ENCODE measurements at places on chromosomes 2 and 18.

- DNase-seq: no peak
Observed at GRCh38 chr2:237254911-237255578, 158.9 kb downstream of the COL6A3 start.

- no peak for DNase-seq
Observed at GRCh38 chr18:22332590-22332989, 85.1 kb downstream of the CTAGE1 start.

- DNase-seq: no peak
Observed at GRCh38 chr2:75480971-75481836, 79.5 kb downstream of the EVA1A start.

GRCh38 chr18:44672506-44672905 lies 8.2 kb upstream of the SETBP1 start:
- no peak for DNase-seq

GRCh38 chr2:171836146-171836910 lies 57.7 kb downstream of the SLC25A12 start:
- DNase-seq: no peak

DNA sequence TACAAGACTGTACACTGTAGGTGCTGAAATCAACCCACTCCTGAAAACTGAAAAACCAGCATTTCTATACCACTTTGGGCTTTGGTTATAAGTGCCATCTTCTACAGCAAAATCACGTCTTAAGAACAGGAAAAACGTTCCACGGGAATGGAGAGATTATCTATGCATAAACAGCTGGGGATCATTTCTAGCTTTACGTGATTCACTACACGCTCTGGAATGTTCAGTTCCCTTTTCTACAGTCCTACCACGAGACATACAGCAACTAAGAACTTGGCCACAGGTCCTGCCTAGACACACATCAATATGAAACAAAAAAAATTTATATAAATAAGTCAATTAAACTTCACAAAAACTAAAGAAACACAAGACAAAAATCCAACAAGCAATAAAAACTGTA lies 3.6 kb downstream of the CXCR4 start:
- DNase-seq: no peak

DNA sequence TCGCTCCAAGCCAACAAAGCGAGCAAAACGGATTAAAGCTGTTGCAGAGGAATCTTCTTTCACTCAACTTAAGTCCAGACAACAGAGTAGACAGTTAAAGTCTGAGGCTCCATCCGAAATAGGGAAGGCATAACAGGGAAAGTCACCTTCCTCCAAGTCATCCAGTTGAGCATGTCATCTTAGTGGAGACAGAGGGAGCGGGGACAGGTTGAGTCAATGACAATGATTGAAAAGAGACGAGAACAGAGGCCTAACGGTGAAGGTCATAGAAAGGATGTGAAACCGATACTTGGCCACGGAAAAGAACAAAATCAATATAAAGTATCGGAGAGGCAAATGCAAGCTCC lies 455 bp downstream of the C18orf32 start:
- no peak for DNase-seq

GRCh38 chr2:101991721-101992145 lies at the start of gene IL1R2:
Gene IL1R2 (plus strand): TSS chr2:101991960. CDS start chr2:102008576, 16,616 bp downstream.
- DNase-seq: no peak

DNA sequence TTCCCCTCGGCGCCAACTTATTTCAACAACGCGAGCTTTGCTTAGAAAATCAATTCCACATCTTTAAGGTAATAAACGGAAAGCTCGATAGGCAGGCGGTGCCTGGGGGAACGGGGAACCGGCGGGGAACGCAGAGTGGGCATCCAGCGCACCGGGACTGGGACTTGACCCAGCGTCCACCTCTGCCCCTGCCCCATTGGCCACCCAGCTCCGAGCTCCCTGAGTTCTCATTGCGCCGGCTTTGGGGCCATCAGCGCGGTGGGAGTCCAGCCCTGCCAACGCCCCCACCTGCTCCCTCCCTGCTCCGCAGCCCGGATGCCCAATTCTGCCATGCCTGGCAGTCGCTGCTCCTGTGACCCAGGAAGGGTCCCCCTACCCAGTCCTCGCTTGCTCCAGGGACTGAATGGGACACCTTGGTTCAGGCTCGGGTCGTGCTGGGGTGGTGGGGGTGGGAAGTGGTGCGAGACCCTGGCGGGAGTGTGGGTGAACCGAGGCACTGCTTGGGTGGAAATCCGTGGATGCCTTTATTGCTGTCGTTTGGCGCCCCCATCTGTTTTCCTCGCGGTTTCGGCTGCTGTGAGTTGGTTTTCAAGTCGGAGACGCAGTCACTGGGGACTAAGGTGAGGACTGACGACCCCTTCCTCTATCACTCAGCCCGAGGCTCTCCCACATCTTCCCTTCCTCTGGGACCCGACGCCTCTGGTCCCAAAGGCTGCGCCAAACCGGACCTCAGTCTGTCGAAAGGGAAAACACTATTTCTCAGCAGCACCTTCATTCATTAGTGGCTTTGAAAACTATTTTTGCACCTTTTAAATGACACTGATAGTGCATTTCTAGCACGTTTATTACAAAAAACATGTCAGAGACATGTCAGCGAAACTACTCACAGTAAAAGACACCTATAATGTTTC lies 2.4 kb upstream of the EVX2 start:
- no peak for DNase-seq

GRCh38 chr18:27461957-27462356 lies 276.8 kb upstream of the CHST9 start:
- DNase-seq: no peak

- DNase-seq: no peak
Observed at GRCh38 chr2:232386740-232387450, 8.3 kb downstream of the ALPP start.

DNA sequence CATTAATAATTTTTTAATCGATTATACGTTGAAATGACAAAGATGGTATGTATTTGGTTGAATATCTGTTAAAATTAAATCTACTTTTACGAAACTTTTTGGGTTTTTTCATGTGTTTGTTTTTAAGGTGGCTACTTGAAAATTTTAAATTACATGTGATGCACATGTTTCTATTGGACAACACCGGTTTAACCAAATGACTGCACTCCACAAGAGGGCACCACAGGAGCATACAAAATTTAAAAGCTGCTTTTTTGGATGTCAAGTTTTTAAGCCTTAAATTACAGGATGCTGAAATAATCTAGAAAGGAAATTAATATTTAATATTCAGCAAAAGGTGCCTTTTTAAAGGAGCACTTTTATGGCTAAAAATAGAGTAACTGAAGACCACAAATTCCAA lies 98.7 kb downstream of the ACVR1 start:
- DNase-seq: peak; percentile 34

DNA sequence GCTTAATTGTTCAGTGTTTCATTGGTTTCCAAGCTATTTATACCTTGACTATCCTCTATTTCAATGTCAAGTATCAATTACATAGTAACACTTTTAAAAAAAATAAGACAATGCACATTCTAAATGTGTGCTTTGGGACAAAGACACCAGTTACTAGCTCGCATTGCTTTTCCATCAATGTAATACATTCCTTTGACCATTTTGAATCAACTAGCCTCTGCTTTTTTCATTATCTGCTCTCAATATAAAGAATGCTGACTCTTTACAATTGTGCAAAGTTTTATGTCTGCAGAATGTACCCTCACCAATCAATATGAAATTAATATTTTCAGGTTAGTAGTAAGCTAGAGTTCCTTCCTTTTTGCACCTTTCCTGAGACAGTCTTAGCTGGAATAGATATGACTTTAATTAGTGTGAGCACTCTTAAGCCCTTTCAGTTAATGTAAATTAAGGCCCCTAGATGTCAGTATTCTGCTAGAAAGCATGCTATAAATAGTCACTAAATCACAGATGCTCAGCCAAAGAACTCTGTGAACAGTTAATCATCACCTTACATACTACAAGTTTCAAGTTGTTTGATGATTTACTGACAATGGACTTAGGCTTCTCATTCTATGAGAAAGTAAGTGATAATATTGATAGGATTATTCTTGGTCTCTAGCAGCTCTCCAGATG lies 413.6 kb downstream of the PTH2R start:
- no peak for DNase-seq

GRCh38 chr2:10777111-10777841 lies 35.3 kb downstream of the PDIA6 start:
- no peak for DNase-seq

DNA sequence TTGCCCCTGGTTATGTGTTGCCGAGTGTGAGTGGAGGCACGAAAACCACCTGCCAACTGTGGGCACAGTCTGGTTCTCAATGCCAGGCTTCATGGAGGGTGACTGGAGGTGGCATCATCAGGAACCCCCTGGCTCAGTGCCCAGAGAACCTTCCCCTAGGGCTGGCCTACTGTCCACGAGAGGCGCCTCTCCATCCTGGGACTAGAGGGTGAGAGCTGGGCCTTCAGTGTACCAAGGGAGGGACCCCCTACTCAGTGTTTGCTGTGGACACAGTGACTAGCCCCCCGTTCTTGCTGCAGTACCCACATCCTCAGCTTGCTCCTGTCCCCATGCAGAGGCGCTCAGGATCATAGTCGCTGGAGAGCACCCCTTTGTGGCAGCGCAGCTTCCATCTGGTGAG lies 202.6 kb downstream of the HDAC4 start:
- no peak for DNase-seq

GRCh38 chr2:175005733-175006264 lies 618 bp upstream of the CHN1 start:
- DNase-seq: no peak

DNA sequence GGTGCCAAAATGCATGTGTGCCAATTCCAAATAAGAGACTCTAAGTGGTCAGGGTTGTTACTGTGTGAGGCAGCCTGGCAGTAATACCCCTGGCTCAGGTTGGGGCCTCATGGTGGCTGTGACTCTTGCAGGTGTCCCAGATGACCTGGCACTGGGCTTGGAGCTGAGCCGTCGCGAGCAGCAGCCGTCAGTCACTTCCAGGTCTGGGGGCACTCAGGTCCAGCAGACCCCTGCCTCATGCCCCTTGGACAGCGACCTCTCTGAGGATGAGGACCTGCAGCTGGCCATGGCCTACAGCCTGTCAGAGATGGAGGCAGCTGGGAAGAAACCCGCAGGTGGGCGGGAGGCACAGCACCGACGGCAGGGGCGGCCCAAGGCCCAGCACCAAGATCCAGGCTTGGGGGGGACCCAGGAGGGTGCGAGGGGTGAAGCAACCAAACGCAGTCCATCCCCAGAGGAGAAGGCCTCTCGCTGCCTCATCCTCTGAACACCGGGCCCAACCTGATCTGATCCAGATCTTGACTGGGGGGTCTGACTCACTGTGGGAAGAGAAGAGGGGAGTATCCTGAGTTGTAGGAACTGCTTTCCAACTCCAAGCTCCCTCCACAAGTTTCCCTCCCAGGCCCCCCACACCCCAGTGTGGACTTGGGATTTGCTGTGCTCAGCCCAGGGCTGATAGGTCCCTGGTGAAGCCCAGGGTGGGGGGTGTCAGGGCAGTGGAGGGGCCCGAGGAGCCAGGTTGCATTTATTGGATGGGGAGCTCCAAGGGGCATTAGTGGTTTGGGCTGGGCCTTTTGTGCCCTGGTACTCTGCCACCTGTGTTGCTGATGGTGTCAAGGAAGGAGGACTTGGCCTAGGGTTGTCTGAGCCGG lies 5.6 kb downstream of the DNAJB2 start:
- no peak for DNase-seq

- DNase-seq: no peak
Observed at GRCh38 chr2:39039072-39039471, 81.8 kb downstream of the SOS1 start.

- DNase-seq: no peak
Observed at GRCh38 chr2:20148923-20149702, 75.8 kb downstream of the SDC1 start.

GRCh38 chr2:240320204-240320993 lies 115.1 kb upstream of the GPC1 start:
- no peak for DNase-seq

GRCh38 chr18:35029770-35030169 lies 11.4 kb upstream of the MAPRE2 start:
- DNase-seq: no peak

GRCh38 chr2:88545118-88545517 lies 82.1 kb downstream of the EIF2AK3 start:
- no peak for DNase-seq

GRCh38 chr18:8556424-8556823 lies 52.8 kb upstream of the RAB12 start:
- no peak for DNase-seq

- DNase-seq: no peak
Observed at GRCh38 chr18:12645751-12646203, 12.1 kb downstream of the SPIRE1 start.

DNA sequence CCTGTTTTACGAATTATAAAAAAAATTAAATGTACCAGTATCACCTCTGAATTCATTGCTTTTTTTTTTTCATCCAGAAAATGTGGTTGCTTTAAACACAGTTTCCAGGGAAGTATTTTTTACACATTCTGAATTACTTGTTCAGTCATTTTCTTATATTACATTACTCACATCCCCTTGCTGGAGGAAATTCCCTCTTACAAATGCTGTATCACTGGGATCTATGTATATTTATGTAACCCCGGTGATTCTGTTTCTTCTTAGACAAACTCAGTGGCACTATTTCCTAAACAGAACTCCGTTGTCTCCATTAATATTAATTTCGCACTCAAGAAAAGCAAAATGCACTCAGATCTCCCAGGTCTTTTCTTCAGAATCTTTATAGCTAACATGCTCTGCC lies 1078.5 kb upstream of the ZEB2 start:
- DNase-seq: no peak

DNA sequence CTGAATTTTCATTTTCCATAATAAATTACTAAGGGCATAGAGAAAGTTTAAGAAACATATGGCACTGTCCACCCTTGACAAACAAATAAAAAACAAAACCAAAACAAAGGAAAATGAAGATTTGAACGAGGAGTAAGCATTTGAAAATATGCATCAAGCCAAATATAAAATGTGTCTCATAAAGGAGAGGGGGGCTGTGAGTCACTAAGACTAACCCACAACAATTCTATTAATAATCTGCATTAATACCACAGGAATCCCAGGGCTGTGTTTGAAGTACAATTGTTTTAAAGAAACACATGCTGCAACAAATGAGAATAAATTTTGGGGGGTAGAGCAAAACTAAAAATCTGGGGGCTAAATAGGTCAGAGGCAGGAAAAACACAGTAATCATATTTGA lies 53.8 kb upstream of the STK17B start:
- DNase-seq: no peak

DNA sequence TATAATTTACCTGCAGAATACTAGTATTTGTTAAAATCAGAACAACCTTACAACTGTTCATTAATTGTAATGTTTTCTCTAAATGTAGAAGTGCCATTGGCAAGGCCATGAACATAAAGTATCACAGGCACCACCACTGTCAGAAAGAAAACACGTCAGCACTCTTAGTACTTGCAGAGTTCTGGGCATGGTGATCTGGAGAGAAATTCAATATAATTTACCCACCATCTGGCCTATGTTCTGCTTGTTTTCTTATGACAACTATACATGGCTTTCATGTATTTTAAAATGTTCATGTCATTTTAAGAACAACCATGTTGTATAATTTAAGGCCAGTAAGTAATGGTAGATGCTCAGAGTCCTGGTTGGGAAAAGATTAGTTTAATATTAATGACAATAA lies 114.2 kb upstream of the SULT1C3 start:
- no peak for DNase-seq

Measured in stimulated activated naive CD4-positive, alpha-beta T cell treated with Interleukin-2 at 50 U/mL for 16 hours (primary cell).